ENCODE measurements at places on chromosomes 1 and 21. TPM values are rescaled to one million over a fixed set of nuclear protein-coding genes. Genes with fewer than 3 reads are reported as not detected.
A peak's percentile ranks its signal among the peaks of the same experiment; 100 is the strongest.

- no peak for DNase-seq
These were observed 247.6 kb downstream of the TM2D1 start for GRCh38 chr1:61477301-61477700.

GRCh38 chr1:37656881-37657280, 22.2 kb upstream of the RSPO1 start:
- peak; percentile 27 for DNase-seq

GRCh38 chr21:31289702-31290101, 54.4 kb downstream of the TIAM1 start:
- DNase-seq: no peak

- DNase-seq: no peak
These were observed 71.0 kb upstream of the LRRC53 start for GRCh38 chr1:74583397-74583796.

DNA sequence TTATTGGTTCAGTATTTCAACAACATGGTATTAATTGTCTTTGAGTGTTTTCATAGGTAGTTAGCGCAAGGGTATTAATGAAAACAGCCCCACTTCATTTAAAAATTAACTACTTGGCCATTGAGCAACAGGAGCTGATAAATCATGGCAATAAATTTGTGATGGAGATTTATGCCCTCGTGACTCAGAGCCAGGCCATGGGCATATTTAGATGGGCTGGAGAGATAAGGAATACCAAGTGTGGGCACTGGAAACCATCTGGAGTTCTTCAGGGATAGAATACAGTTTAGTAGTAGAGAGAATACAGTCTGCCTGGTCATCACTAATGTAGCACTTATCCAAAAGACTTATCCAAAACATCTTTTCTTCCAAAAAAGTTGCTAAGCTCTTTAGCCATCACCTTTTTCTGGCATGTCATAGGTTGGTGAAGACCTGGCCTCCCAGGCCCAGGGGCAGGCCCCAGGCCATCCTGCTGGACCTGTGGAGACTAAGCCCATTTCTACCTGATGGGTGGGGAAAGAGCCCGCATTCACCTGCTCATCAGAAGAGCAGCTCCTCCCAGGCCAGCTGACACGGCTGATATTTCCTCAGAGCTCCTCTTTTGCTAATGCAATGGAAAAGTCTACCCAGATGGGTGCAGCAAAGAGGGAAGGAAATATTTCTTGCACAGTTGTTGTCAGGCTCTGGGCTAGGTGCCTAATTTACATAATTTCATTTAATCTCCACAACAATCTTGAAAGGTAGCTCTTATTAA, 238.0 kb downstream of the TM2D1 start:
- no peak for DNase-seq

DNA sequence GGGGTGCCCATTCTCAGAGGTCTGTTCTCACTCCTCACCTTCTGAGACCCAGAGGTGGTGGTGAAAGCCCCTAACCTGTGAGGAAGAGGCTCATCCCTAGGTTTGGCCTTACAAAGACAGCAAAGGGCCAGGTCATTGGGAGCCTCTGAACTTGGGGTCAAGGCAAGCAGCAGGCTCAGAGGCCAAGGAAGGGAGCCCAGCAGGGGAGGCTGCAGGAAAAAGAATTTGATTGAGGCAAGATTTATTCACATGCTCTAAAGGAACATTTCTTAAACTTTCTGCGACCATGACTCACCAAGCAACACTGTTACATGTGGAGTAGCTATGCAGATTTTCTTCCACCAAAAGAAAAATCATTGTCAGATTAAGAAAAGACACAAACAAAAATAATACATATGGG, 132.5 kb upstream of the SYT6 start:
- DNase-seq: no peak

DNA sequence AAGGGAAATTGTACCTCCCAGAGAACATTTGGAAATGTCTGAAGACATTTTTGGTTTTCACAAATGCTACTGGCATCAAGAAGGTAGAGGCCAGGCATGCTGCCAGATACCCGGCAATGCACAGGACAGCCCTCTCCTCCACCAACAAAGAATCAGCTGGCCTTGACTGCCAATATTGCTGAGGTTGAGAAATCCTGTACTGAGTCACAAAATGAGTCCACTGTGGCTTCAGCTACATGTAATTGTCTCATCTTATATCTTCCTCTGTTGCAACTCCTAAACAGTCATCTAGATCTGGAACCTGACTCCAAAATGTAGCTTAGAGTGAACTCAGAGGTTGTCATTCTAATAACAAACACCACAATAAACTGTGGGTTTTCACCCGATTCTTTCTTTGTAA, 327.5 kb upstream of the POGK start:
- DNase-seq: peak; percentile 30

GRCh38 chr1:241532864-241533263, 686 bp downstream of the KMO start:
- DNase-seq: no peak

DNA sequence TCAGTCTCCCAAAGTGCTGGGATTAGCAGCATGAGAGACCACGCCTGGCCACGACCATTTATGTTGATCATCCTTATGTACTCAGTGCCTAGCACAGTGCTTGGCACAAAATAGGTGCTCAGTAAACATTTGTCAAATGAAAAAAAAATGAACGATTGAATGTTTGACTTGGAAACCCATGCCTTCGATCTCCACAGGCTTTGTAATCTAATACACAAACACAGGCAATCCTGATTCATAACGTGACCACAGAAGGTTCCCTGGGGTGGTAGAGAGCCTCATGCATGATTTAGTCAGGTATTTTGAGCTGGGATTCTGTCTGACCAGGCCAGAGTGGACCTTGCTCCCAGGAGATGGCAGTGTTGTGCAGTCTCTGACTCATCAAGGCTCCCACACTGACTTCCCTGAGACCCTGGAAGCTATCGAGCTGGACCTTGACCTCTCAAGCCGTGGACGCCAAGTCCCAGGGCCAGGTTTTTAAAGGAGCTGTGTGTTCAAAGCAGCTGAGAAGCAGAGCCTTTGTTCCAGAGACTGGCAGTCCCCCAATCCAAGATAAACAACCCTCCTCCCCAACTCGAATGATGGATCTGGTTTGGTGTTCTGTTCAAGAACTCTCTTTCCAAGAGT, 81.1 kb downstream of the PGM1 start:
- no peak for DNase-seq

- no peak for DNase-seq
These were observed 146.0 kb downstream of the GPATCH2 start for GRCh38 chr1:217484871-217485270.

- peak; percentile 55 for DNase-seq
These were observed 53.7 kb upstream of the HMCN1 start for GRCh38 chr1:185680453-185680852.

DNA sequence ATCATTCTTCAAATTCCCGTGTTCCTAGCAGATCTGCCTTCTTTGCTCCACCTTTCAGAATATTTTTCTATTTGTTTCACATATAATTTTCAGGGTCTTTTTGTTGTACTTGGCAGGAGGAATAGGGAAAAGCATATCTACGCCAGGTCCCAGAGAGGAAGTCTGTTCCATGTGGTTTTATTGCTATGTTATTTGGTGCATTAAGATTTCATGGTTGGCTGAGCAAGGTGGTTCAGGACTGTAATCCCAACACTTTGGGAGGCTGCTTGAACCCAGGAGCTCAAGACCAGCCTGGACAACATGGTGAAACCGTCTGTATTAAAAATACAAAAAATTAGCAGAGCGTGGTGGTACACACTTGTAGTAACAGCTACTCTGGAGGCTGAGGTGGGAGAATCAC, 36.1 kb downstream of the COL6A1 start:
- no peak for DNase-seq

- no peak for DNase-seq
These were observed 33.4 kb downstream of the IGFN1 start for GRCh38 chr1:201223852-201224665.

- DNase-seq: no peak
These were observed 36.8 kb downstream of the ATP5PO start for GRCh38 chr21:33878824-33879223.

DNA sequence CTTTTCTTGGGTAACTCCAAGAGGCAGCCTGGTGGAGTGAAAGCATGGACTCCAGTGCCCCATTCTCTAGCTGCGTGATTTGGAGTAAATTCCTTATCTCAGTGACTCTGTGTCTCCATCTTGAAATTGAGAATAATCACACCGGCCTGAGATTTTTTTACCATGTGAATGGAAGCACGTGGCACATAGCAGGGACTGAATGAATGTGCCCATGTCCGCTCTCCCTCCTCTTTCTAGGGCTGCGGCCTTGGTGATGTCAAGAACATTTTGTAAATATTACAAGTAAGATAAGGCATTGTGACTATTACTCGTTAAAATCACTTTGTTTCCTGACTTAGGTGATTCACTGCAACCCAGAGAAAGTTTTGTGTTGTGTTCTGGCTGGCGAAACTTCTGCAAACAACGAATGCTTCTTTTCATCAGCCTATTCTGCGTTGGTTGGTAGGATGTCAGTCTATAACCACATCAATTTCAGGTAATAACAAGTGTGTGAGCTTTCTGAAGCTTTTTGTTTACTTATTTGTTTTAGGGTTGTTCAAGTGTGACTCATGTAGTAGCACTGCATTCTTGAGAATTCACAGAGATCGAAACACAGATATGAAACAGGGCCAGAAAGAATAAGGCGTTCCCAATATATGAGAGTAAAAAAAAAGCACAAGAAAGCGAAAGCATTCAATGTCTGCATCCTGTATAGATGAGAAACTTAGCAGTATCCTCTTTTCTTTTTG, 135.7 kb upstream of the SLC45A1 start:
- peak; percentile 67 for DNase-seq

DNA sequence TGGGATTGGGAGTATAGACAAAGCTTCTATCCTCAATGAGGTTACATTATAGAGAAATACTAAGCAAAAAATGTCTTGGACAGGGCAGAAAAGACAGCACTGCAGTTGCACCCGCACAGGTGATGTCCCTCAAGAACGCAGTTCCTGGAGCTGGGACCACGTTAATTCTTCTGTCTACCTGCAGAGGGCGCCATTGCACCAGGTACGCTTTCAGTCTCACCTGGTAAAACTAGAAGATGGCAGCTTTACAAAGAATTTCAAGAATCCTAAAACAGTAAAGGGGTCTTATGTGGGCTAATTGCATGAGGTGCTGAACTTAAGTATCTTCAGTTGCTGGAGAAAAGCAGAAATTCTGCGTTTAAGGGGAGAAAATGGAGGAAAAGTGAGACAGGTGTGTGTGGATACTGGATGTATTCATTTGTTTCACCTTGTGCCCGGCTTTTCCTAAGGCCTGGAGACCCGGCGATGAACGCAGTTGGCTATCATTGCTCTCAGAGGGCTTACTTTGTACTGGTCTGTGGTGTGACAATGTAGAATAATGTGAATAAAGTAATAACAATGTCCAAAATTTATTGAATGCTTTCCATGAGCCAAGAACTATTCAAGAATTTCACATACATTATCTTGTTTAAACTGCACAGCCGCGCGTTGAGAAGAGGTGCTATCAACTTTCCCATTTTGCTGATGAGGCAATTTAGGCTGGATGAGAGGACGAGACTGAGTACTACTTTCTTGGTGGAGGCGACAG, 276.3 kb upstream of the GREM2 start:
- DNase-seq: peak; percentile 26

DNA sequence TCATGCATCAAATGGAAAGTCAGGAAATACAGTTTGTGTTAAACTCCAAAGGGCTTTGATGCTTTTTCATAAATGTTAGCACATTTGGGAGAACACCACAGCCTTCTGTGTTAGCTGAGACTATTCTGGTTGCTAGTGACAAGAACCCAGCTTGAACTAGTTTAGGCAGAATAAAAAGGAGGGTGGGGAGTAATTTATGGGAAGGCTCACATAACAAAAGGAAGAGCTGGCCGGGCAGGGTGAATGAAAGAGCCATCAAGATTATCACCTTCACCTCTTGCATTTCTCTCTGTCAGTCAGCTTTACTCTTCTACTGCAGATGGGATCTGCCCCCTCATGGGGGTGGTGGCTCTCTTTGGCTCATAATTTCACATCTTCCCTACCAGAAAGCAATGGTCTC, 75.4 kb upstream of the VTCN1 start:
- no peak for DNase-seq

- no peak for DNase-seq
These were observed 1.6 kb downstream of the PHC2 start for GRCh38 chr1:33429332-33429731.

DNA sequence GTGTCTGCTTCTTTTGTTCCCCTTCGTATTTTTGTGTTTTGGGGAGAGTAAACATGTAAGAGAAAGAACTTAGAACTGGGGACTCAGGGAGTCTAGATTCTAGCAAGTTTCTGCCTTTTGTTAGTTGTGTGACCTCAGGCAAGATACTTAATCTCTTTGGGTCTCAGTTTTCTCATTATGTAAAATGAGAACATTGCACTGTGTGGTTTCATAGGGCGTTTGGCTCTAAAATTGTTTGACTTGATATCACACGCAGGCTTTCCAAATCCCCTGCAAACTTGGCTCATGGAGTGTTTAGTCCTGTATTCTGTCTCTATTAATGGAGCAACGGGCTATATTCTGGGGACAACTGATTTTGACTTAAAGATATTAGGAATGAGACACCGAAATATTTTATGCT, 57.7 kb downstream of the NTNG1 start:
- no peak for DNase-seq

The TDRD5 gene
- total RNA-seq: 0.89 TPM

The FCRL2 gene
- total RNA-seq: 0.55 TPM

The WDR64 gene
- total RNA-seq: not detected

The PERM1 gene
- total RNA-seq: not detected

The SLC30A10 gene
- not detected for total RNA-seq
